ENCODE measurements at places on chromosomes 3 and 15.

GRCh38 chr3:115071601-115072000 is 75.5 kb downstream of the ZBTB20 start:
- no peak for DNase-seq

DNA sequence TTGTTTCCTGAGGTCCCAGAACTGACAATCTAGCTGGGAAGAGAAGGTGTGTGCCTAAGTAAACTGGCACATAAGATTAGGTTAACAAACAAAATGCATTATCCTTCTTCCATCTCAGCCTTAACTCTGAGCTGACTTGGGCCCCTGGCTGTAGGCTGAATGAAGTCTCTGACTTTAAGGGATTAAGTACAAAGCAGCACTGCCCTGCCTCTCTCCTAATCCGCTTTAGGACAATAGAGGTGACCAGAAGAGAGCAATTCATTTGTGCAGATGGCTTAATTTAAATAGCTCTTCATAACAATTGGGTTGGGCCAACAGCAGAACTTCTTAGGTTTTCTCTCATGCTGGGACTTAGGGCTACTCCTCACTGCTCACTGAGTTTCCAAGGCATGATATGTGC is 181.6 kb upstream of the SOX14 start:
- DNase-seq, result no peak

DNA sequence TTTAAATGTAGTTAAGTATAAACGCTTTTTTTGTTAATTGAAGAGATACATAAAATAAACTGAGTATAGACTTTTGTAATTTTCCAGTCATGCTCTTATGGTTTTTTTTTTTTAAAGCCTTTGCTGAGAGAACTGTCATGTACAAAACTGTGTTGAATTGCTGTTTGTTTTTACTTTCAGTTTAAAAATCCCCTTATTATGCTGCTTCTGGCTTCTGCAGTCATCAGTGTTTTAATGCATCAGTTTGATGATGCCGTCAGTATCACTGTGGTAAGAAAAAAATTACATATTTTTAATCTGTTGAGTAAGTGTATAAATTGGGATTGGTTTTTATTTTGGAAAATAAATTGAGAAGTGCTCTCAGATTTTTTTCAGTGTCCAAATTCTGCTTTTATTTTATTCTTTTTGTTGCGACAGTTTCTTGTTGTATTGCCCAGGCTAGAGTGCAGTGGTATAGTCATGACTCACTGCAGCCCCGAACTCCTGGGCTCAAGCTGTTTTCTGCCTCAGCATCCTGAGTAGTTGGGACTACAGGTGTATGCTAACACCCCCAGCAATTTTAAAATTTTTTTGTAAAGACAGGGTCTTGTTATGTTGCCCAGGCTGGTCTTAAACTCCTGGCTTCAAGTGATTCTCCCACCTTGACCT is 40.7 kb downstream of the ATP2C1 start:
- no peak for DNase-seq

GRCh38 chr15:64894395-64895056 is 17.2 kb upstream of the ANKDD1A start:
- peak; percentile 90 for DNase-seq

- no peak for DNase-seq
These were observed 7.6 kb downstream of the LPCAT4 start for GRCh38 chr15:34359416-34359815.

DNA sequence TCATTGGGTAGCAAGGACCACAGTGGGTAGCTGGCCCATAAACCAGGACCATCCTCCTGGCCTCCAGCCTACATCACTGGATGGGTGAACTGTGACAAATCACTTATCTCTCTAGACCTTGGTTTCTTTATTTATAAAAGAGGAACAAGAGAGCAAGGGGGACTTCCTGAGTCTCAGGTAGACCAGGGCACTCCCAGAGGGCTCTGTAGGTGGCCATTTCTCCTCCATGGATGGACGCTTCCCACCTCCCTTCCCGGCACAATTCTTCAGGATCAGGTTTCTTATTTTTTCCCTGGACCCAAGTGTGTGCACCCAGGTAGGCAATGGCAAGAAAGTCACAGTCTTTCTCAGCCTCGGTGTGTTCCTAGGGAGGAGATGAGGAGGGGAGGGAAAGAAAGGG is 41.4 kb upstream of the SPATA12 start:
- DNase-seq, result no peak

Data from activated CD4-positive, alpha-beta T cell treated with anti-CD3 and anti-CD28 coated beads, Interleukin-2, Interleukin-6, amounts not matched to agents 100 ng/mL and 50 ng/mL, durations not matched to agents 16 hours and 8 hours (primary cell).